Posterior vena cava (tissue), 2 donors: ENCODE measurements at places on chromosomes 5 and 9. TPM values are rescaled to one million over a fixed set of nuclear protein-coding genes. Genes with fewer than 3 reads are reported as not detected.

Gene ZFP37
- total RNA-seq: 3.6 TPM

Gene TMEFF1
- total RNA-seq: 0.37 TPM

Gene ADRA1B
- 8.0 TPM for total RNA-seq

Gene NIPAL4
- total RNA-seq: 0.52 TPM

Gene TSPAN17
- total RNA-seq: 15.7 TPM

Gene SLC1A3
- 44.4 TPM for total RNA-seq

Gene GPR21
- 6.9 TPM for total RNA-seq

Gene TSSK1B
- total RNA-seq: not detected

Gene FOXD4
- 0.24 TPM for total RNA-seq

Gene LRSAM1
- 15.6 TPM for total RNA-seq

Gene TMEM38B
- 11.3 TPM for total RNA-seq

Gene FOXE1
- not detected for total RNA-seq

Gene PCDHGB5
- 8.1 TPM for total RNA-seq

Gene LRRC19
- total RNA-seq: not detected

DNA sequence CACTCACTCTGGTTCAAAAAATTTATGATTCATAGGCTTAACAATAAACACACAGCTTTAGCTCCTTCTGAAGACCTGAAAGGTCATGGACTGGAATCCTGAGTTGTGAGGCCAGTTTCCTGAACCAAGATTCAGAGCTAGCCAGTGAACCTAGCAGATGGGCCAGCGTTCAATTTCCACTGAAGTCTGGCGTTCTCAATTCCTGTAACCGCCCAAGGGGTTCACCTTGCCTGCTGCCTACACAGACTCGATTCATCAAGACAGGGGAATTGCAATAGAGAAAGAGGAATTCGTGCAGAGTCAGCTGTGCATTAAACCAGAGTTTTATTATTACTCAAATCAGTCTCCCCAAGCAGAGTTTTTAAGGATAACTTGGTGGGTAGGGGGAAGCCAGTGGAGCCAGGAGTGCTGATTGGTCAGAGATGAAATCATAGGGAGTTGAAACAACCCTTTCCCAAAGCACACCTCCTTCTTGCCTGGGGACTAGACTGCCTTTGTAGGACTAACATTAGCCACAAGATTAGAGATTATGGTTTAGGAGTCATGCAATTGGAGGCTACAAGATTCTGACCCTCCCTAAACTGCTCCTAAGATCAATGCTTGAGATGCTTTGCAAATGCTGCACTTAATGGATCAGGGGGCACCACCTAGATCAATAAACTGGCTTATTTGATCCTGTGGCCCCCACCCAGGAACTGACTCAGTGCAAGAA is 117.5 kb upstream of the SHB start:
- no peak for DNase-seq

GRCh38 chr5:168772316-168772961 is 193.3 kb upstream of the PANK3 start:
- DNase-seq: no peak

- no peak for DNase-seq
These were observed 2.9 kb upstream of the CNTRL start for GRCh38 chr9:121071756-121072421.

DNA sequence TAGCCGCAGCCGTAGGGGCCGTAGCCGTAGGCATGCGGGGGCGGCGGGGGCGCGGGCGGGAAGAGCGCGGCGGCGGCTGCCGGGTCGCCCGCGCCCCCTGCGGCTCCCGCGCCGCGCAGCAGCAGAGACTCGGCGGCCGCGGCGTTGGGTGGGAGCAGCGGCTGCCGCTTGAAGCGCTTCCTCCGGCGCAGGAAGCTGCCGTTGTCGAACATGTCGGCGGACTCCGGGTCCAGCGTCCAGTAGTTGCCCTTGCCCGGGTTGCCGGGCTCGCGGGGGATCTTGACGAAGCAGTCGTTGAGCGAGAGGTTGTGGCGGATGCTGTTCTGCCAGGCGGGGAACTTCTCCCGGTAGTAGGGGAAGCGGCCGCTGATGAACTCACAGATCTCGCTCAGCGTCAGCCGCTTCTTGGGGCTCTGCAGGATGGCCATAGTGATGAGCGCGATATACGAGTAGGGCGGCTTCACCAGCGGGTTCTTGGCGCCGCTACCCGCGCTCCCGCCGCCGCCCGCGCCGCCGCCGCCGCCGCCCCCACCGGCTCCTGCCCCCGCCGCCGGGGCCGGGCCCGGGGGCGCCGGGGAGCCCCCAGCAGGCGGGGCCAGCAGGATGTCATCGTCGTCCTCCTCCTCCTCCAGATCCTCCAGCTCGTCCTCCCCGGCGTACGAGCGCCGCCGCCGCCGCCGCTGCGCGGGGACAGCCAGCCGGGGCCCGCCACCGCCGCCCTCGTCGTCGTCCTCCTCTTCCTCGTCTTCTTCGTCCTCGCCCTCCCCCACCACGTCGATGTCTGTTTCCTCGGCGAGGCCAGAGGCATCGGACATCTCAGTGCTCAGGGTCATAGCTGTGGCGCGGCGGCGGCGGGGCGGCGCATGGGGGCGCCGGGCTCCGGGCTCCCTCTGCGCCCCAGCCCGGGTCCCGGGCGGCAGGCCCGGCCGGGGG is 781 bp downstream of the FOXD1 start:
- DNase-seq: peak; percentile 82

GRCh38 chr5:109907189-109907588 is 217.5 kb downstream of the MAN2A1 start:
- DNase-seq: no peak

DNA sequence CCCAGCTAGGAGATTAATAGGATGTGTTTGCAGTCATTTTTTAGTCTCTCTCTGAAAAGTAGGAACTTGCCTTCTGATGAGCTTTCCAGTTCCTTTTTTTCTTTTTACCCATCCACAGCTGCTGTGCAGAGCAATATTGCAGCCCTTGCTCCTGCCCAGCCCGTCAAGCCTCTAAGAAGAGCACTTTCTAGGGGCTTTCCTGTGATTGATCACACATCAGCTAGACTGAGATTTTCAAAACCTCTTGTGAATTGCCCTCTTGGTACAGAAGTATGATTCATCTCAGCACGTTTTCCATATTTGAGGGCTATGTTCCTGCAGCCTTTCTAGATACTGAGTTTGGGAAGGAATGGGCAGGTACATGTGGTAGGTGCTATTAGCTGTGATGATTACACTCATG is 93.9 kb downstream of the GALNT10 start:
- no peak for DNase-seq

GRCh38 chr9:37100741-37101140 is 19.6 kb upstream of the ZCCHC7 start:
- no peak for DNase-seq

- DNase-seq: no peak
These were observed 89.8 kb downstream of the NTRK2 start for GRCh38 chr9:84759300-84759750.

DNA sequence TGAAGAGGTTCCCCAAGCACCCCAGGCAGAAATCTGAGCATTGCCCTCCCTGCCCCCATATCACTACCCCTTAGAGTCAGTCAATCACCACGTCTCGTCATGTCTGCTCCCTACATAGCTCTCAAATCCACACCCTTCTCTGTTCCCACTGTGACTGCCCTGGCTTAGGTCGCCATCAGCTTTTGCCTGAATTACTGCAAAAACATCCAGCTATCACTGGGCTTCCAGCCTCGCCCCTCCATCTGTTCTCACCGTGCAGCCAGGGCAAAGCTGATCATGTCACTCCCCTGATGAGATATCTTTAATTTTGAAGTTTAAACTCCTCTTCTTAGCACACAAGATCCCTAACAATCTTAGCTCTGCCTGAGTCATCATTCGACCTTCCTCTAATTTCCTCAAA is 89.6 kb upstream of the TBC1D2 start:
- no peak for DNase-seq

DNA sequence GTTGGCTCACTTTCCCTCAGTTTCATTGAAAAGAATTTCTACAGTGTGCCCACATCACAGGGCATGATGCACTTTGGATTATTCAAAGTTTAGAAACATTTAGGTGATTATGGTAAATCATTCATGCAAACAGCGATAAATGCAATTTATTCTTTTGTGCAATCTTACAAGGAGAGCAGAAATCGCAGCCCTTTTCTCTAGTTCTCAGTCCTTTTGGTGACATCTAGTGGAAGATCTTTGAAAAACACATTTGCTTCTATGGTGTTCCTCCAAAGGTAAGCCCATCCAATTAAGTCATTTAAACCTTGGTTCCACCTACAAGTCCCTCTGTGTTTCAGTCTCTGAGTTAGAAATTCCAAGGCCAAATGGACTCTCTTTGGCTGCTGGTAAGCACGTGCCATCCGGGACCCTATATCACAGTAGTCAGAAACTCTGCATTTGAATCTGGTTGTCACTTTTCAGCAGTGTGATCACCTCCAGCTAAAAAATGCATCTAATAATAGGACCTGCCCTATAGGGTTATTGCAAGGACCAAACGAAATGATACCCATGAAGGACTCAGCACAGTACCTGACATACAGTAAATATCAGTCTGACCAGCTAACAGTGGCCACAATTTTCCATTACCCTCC is 66.4 kb downstream of the MACROH2A1 start:
- DNase-seq: no peak

- DNase-seq: no peak
These were observed 258.1 kb upstream of the IRX2 start for GRCh38 chr5:3009605-3010004.

GRCh38 chr9:77807846-77808750 is 160.0 kb upstream of the GNA14 start:
- DNase-seq: no peak

- DNase-seq: no peak
These were observed 17.5 kb downstream of the GOLPH3 start for GRCh38 chr5:32156635-32157034.

DNA sequence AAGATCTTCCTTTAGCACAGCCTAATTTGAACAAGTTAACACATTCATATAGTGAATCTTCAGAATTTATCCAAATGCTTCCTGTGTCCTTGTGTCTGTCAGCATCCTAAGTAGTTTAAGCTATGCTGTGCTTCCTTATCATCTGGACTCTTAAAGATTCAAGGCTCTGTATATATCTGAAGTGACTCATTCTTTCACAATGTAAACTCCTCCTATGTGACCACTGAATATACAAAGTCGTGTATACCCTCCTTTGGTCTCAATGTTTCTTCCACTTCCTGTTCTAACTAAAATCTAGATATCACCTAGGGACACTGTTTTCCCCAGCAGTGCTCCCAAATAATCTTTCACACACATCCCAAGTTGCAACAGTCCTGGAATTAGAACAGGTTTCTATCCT is 935.7 kb upstream of the NUDT12 start:
- DNase-seq: no peak

GRCh38 chr9:99746406-99746805 is 75.3 kb upstream of the NR4A3 start:
- DNase-seq: no peak

GRCh38 chr5:132238169-132238744 is 10.6 kb upstream of the P4HA2 start:
- DNase-seq: peak; percentile 88

- no peak for DNase-seq
These were observed 63.9 kb downstream of the CETN3 start for GRCh38 chr5:90345684-90346083.

GRCh38 chr9:90939351-90939750 is 137.7 kb downstream of the SYK start:
- DNase-seq: no peak

DNA sequence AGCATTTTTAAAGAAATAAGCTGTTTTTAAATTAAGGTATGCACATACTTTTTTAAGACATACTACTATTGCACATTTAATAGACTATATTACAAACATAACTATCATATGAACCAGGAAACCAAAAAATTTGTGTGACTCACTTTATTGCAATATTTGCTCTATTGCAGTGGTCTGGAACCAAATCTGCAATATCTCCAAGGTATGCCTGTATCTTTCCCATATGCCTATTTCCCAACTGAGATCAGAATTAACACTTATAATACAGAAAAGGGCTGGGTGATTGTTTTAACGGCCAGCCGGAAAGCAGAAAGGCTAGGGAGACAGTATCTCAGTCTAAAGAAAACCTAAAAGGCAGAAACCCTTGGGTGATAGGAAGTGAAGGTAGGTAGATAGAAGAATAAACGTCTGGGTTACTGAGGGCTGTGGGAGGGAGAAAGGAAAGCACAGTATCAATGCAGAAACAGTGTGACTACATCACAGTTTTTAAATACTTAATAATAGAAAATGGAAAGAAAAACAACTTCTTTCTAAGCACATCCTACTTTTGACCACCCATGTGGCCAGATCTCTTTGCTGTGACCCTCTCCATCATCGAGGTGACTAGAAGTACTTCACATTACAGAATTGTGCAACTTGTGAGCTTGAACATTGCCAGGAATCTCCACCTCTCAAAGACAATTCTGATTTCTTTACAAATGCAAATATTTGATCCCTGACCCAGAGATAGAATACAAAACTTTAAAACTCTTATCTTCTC is 126.4 kb downstream of the LPAR1 start:
- no peak for DNase-seq

GRCh38 chr9:88593537-88594185 is 58.7 kb downstream of the NXNL2 start:
- DNase-seq: no peak

- DNase-seq: no peak
These were observed 35.0 kb upstream of the ANKH start for GRCh38 chr5:14906628-14907027.

DNA sequence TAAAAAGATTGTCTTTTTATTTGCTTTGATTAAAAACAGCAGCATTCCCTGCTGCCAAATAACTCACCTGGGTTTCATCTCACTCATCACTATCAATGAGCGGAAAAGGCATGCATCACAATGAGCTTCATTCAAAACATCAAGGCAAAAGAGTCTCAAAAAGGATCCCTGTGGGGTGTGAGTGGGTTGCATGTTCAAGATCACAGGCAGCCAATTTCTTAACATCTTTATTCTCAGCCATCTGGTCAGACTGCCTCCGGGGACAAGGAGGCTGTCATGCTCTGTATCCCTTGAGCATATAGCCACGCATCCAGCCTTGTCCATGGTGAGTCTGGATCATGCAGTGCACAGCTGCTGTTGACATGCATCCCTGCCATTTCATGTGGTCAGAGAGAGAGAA is 117.1 kb downstream of the ICE1 start:
- DNase-seq: no peak

DNA sequence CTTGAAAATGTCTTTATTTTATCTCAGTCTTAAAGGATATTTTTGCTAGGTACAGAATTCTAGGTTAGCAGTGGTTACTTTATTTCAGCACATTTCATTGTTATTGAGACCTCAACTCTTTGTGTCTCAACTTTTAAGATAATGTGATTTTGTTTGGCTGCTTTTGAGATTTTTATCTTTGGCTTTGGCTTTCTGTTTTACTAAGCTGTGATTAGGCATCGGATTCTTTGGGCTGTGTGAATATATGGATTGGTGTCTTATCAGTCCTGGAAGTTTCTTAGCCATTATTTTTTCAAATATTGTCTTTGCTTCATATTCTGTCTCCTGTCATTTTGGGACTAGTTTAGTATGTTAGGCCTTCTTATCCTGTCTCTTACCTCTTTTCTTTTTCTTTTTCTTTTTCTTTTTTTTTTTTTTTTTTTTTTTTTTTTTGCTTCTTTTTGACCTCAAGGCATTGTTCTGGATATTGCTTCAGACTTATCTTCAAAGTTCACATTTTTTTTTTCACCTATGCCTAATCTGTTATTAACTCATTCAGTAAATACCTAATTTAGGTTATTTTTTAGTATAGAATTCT is 20.1 kb upstream of the APC start:
- no peak for DNase-seq

GRCh38 chr5:128081111-128081851 is 2.3 kb upstream of the SLC12A2 start:
- DNase-seq: no peak

- no peak for DNase-seq
These were observed 1.3 kb downstream of the LRRC26 start for GRCh38 chr9:137168573-137168903.
